ENCODE measurements at places on chromosomes 4 and X.

- DNase-seq: no peak
Observed at GRCh38 chrX:18883961-18884765, 99.8 kb downstream of the PHKA2 start.

DNA sequence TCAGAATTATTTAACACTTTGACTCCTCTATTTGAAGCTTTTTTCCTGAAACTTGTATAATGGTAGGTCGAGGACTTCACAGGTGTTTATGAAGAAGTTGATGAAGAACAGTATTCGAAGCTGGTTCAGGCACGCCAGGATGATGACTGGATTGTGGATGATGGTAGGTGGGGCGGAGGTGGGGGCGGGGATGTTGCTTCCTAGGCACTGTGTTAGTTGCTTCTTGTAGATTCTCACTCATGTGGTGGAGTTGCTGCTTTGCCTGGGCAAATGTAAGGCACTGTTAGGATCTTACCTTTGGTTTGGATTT is 9.4 kb downstream of the POLA1 start:
- no peak for DNase-seq

- DNase-seq: no peak
Observed at GRCh38 chrX:77431227-77431626, 16.0 kb upstream of the FGF16 start.

GRCh38 chrX:50978920-50979682 is 68.6 kb downstream of the BMP15 start:
- no peak for DNase-seq
